Osteoblast (primary cell): ENCODE measurements at places on chromosomes 3 and 15. TPM values are rescaled to one million over a fixed set of nuclear protein-coding genes. Genes with fewer than 3 reads are reported as not detected.

GRCh38 chr3:156627946-156628569, 46.3 kb upstream of the TIPARP start:
- DNase-seq, result no peak

GRCh38 chr3:45690336-45691035, 1.3 kb downstream of the SACM1L start:
- no peak for DNase-seq

- DNase-seq, result no peak
Measured at GRCh38 chr15:78040653-78041244, 36.8 kb downstream of the TBC1D2B start.

GRCh38 chr15:81097890-81098280, 36.2 kb upstream of the CFAP161 start:
- DNase-seq, result no peak

- DNase-seq, result peak; percentile 73
Measured at GRCh38 chr15:42721916-42722315, 15.0 kb downstream of the CDAN1 start.

ITIH3 gene
- under 0.01 TPM in 1 of 2 replicates, not detected in the other for total RNA-seq

PLCH1 gene
- under 0.01 and 0.36 TPM in 2 replicates for total RNA-seq

DNA sequence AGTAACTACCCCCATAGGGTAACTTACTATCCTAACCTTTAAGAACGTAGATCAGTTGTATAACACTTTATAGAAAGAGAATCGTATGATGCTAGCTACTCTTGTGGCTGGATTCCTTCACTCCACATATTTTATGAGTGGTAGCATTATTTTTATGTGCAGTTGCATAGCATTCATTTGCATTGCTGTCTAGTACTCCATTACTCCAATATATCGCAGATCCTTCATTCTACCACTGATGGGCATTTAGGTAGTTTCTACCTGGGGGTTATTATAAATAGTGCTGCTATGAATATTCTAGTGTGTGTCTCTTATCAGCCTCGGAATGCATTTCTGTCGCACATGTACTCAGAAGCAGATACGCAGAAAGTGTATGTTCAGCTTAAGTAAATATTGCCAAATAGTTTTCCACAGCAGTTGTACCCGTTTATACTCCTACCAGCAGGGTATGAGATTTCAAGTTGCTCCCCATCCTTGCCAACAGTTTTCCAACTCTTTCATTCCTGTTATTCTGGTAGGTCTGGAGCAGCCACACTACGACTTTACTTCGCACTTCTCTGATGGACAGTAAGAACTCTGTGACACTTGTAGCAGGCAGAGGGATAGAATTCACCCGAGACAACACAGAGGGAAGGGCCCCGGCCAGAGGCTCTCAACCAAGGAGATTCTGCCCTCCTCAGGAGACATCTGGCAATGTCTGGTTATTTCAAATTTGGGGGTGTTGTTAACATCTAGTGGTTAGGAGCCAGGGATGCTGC, 9.8 kb upstream of the VGLL4 start:
- DNase-seq, result no peak

DNA sequence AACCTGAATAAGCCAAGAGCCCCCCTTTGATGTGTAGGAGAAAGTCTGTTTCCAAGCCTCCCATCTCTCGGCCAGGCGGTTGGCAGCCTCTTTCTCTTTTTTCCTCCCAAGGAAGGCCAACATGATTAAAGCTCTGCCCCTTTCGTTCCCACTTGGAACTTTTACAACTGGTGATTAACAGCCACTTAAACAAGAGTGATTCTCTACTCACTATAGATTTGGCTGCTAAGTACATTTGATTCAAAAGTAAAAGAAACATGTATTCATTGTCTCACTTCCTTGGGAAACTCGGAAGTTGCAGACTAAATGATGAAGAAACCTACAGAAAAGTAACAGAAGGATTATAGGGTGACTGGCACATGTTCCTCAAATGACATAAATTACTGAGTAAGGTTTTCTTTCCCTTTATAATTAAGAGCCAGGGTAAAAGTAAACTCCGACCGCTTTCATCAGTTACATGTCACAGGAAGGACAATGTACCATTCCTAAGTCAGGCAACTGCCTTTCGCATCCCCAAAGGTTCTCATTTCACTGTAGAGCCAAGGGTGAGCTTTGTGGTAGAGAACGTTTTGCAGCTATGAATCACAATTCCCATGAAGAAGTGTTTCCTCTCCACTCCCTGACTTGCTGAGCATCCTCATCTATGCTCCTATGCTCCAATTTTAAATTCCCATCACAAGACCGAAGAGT, 72.7 kb downstream of the MB21D2 start:
- no peak for DNase-seq

GRCh38 chr15:60798821-60799220, 319.9 kb upstream of the ICE2 start:
- peak; percentile 90 for DNase-seq

GRCh38 chr3:111758642-111759041, 100.4 kb upstream of the PHLDB2 start:
- DNase-seq, result no peak

SLC9C1 gene
- not detected in 2 replicates for total RNA-seq

GPR176 gene
- 136 and 173 TPM in 2 replicates for total RNA-seq

CCDC39 gene
- total RNA-seq, result not detected in 2 replicates

GOLGA6D gene
- total RNA-seq, result not detected in 2 replicates

DNA sequence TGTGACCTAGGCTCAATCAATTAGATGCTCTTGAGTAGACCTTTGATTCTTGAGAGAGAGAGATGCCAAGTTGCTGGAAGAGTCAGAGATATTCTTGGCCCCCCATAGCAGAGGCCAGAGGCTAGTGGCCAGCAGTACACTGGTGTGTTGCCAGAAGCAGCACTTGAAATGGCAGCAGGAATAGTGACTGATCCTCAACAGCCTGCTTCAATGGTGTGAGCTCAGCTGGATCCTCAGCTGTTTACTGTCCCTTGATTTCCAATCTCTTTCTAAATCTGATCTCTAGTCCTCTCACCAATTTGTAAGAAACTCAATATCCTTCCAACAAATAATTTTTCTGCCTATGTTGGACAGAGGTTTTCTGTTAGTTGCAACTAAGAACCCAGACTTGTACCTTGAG, 170.3 kb upstream of the CCDC54 start:
- no peak for DNase-seq

DNA sequence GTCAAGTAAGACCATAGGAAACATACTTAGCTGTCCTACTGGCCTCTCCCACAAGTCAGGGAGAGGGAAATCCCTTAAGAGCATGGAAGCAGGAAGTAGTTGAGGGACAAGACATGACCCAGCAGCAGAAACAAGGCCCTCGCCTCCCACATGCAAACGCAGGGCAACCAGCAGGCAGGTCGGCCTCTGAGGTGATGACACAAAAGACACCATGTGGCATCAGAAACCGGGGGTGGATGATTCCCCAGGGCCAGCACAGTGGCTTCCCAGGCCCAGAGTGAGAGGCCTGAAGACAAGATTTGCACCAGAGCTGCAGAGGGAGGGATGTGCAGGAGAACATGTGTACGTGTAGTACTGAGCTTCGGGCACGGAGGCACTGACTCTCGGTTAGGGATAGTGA, 26.3 kb downstream of the PXYLP1 start:
- no peak for DNase-seq

CHRNA7 gene
- total RNA-seq, result under 0.01 TPM in 1 of 2 replicates, not detected in the other

GRCh38 chr15:85730001-85730820, 64.5 kb downstream of the KLHL25 start:
- no peak for DNase-seq

CKMT1A gene
- total RNA-seq, result not detected in 2 replicates

GRCh38 chr3:111545349-111545748, 3.4 kb downstream of the CD96 start:
- no peak for DNase-seq

GRCh38 chr15:77097921-77098320, 27.0 kb upstream of the TSPAN3 start:
- no peak for DNase-seq

GRCh38 chr3:117814975-117815374, 1105.4 kb downstream of the TUSC7 start:
- no peak for DNase-seq

DNA sequence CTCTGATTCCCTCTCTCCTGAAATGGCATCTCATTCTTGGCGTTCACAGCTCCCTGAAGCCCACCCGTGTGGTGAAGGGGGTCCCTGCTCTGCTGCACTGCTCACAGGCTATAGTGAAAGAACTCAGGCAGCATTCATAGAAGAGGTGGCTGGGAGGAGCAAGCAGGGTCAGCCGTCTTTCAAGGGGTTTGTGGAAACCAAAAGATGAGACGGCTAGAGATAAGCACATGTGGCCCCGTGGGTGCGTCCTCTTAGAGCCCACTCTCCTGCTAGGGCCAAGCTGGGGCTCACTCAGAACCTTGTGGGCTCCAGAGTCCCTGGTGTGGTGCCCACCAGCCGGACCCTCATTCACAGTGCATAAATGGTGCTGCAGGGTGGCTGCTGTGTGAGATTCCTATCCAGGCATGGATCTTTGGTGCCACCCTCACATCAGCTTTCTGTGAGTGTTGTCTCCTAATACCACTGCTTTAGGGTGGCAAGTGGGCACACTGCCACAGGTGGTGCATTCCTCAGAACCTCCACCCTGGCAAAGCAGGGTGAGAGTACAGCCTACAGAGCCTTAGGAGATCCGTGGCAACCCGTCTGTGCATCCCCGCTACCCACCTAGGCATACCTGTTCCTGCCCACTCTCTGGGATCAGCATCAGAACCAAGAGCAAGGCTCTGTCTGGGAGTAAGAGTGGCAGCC, 11.2 kb upstream of the SEMA4B start:
- no peak for DNase-seq

SIDT1 gene
- total RNA-seq, result under 0.01 TPM in 2 replicates

HTR3E gene
- not detected in 2 replicates for total RNA-seq

TMEM207 gene
- total RNA-seq, result not detected in 2 replicates

- DNase-seq, result no peak
Measured at GRCh38 chr15:95129574-95129973, 898.2 kb downstream of the MCTP2 start.

- peak; percentile 52 for DNase-seq
Measured at GRCh38 chr3:106206146-106206545, 337.3 kb upstream of the CBLB start.

GRCh38 chr3:179825527-179826246, 172.8 kb downstream of the USP13 start:
- DNase-seq, result no peak

CDCP1 gene
- total RNA-seq, result 4.4 and 7.6 TPM in 2 replicates

GRCh38 chr3:147836330-147836729, 427.2 kb downstream of the ZIC1 start:
- DNase-seq, result no peak

DNA sequence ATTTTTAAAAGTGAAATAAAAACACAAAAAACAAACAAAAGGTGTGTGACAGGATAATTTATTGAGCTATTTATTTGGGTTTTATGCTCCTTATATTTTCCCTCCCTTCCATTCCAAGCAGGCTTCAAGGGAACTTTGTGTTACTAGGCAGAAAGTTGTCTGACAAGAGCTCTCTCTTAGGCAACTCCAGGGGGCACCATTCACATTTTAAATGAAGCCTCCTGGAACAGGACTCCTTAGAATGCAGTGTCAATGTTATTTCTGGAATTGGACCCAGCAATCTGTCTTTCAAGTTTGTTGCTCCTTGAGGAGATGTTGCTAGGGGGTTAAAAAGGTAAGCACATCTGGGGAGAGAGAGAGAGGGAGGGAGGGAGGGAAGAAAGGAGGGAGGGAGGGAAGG, 5.4 kb upstream of the RFX7 start:
- DNase-seq, result peak; percentile 76

STXBP5L gene
- total RNA-seq, result not detected in 2 replicates

- DNase-seq, result no peak
Measured at GRCh38 chr3:80688814-80689213, 921.0 kb upstream of the ROBO1 start.
